ENCODE measurements at places on chromosomes 11 and 22.
A peak's percentile ranks its signal among the peaks of the same experiment; 100 is the strongest.

GRCh38 chr11:92915551-92915950 lies 53.9 kb upstream of the MTNR1B start:
- no peak for DNase-seq

- no peak for DNase-seq
These were observed 20.0 kb downstream of the MAML2 start for GRCh38 chr11:96322775-96323641.

- DNase-seq, result no peak
These were observed 14.5 kb upstream of the DGKZ start for GRCh38 chr11:46332568-46333393.

- no peak for DNase-seq
These were observed 6.7 kb downstream of the ASCC2 start for GRCh38 chr22:29831186-29831921.

DNA sequence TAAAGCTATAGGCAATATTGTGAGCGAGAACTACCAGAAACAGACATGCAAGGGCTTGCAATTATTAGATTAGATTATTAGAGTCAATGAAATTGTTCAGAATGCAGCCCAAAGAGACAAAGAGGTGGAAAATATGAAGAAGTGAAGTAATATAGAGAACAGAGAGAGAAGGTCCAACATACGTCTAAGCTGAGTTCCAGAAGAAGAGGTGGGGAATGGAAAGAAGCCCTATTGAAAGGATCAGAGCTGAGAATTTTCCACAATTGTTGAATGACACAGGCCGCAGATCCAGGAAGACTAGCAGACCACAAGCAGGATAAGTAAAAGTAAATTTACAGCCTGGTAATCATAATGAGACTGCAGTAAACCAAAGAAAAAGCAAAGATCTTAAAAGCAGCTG lies 93.2 kb downstream of the EXT2 start:
- no peak for DNase-seq

DNA sequence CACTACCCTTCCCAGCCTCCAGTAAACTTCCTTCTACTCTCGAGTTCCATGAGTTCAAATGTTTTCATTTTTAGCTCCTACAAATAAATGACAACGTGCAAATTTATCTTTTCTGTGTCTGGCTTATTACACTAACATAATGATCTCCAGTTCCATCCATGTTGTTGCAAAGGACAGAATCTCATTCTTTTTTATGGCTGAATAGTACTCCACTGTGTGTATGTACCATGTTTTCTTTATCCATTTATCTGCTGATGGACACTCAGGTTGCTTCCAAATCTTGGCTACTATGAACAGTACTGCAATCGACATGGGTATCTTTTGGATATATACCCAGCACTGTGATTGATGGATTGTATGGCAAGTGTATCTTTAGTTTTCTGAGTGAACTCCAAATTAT lies 34.5 kb downstream of the FCHSD2 start:
- no peak for DNase-seq

DNA sequence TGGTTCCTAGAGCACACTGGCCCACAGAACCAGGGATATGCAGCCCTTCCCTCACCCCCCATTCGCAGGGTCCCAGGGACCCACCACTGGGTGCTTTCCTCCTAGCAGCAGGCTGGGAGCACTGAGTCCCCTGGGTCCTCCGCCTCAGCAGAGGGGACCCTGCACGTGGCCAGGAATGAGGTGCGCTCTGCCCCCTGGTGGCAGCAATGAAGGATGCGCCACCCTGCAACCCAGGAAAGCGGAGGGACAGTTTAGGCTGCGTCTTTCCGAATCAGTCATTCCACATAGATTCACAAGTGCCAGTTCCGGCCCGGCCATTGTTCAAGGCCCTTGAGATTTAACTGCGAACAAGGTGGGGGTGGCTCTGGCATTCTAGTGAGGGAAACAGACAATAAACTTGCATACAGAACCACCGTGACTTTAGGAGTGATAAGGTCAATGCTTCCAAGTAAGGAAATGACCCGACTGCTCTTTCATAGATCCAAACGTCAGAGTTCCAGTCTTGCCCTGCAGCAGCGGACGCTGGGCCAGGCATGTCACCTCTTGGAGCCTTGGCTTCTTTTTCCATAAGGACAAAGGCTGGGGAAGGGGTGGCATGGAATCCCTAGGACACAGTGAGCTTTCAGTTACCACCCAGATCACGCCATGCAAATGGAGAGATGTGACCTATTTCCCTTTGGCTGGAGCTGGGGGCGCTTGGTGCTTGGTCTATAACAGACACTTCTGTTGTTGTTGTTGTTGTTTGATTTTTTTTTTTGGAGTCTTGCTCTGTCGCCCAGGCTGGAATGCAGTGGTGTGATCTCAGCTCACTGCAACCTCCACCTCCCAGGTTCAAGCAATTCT lies 7.7 kb downstream of the RIN1 start:
- DNase-seq, result peak; percentile 66

DNA sequence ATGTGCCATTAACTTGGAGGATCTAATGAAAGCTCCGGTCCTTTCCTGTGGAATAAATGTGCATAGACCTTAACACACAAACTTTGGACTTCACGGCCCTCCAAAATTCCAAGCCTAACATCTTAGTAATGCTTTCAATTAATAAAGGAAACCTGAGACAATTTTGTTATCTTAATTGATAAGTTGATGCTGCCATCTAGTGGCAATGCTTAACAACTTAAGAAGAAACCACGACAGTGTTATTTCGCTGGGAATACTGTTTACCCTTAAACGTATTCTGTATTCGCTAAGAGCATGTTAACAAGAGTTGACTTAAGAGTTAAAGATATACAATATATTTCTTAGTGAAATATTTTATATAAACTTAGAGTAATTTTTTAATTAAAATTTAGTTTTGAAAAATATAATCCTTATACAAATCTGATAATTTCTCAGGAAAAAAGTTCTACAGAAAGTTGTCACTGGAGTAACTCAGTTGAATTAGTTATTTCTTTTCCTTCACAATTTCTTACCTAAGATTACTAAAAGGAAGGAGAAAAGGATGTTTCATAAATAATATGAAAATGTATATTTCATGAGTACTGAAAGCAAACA lies 35.0 kb upstream of the OR9G4 start:
- no peak for DNase-seq

GRCh38 chr11:34149786-34150185 lies 44.4 kb downstream of the NAT10 start:
- no peak for DNase-seq

DNA sequence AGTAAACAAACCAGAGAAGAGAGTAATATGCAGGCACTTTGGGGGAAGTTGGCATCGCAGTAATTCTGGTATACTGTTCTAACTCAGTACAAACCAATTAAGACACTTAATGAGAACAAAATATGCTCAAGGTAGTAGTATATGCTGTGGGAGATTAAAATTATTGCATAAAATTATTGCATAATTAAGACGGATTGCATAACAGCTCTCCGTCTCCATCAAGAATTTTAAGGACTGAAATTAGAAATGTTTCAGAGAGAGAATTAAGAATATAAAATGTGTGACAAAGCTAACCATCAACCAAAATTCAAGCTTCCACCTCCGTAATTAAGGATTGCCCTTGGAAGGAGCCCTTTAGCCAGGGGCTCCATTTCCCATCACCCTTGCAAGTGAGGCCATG lies 428.5 kb downstream of the ETS1 start:
- no peak for DNase-seq

GRCh38 chr11:9617940-9618339 lies 44.5 kb downstream of the WEE1 start:
- DNase-seq, result no peak

DNA sequence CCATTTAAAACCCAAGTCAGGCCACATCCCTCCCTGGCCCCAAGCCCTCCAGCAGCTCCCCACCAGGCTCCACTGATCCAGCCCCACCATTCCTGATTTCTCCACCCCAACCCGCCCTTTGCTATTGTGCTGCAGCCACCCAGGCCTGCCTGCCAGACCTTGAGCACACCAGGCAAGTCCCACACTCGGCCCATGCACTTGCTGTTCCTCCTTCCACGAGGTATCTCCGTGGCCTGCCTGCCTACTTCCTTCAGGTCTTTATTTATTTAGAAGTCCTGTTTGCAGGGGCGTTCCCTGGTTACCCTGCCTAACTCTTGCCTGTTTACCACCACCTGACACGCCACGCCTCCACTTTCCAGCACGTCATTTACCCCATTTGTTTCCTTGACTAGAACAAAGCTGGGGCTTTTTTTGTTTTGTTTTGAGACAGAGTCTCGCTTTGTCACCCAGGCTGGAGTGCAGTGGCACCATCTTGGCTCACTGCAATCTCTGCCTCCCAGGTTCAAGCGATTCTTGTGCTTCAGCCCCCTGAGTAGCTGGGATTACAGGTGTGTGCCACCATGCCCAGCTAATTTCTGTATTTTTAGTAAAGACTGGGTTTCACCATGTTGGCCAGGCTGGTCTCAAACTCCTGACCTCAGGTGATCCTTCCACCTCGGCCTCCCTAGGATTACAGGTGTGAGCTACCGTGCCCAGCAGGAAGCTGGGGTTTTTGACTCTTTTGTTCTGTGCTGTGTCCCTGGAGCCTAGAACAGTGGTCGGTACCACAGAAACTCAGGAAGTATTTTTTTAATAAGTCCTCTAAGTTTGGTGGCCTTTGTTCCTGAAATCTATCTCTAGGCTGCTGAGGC lies 6.7 kb downstream of the CENPM start:
- DNase-seq, result peak; percentile 92

GRCh38 chr22:39414886-39415285 lies 15.3 kb downstream of the TAB1 start:
- no peak for DNase-seq

DNA sequence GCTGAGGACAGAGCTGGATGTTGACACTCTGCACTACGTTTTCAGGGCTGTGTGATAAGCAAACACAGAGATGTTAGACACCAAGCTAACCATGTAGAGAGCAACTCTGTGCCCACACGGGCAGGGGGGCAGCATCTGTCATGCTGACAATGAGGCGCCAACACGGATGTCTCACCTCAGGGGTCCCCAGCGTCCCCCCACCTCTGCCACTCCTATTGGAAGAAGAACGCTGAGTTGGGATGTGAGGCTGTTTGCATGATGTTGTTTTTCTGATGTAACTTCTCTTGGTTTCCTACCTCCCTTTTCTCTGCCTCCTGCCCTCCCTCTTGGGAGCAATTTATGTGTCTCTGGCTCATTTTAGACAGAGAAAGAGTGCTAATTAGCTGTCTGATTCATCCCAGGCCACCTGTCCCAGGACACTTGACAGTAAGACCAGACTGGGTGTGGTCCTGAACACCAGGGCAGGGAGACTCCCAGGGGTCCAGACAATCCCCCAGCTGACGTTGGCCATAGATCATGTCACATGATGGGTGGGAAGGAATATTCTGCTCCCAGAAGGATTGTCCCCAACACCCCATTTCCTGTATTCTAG lies 89.2 kb upstream of the NCAM1 start:
- DNase-seq, result no peak

DNA sequence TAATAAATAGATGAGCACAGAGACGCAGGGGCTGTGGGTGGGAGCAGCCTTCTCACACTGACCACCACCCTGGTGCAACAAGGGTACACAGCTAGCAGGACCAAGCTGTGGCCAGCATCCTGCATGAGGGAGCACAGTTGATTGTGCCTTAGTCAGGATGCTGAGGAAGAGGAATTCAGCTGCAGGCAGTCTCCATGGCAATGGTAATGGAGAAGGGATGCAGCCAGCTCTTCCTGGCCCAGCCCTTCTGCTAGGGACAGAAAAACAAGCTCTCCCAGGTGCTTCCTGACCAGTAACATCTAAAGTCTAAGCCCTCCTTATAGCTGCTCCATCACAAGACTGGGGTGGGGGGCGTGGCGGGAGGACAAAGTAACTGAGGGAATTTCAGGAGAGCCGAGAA lies 363.5 kb downstream of the BUD13 start:
- no peak for DNase-seq

GRCh38 chr11:118607401-118608359 lies at the start of gene PHLDB1:
Gene PHLDB1 (plus strand): TSS chr11:118607615. CDS start chr11:118613837, 6,222 bp downstream.
- no peak for DNase-seq

- no peak for DNase-seq
These were observed 96.4 kb upstream of the B3GAT1 start for GRCh38 chr11:134508219-134508990.

GRCh38 chr11:36684840-36685801 lies 87.1 kb upstream of the RAG2 start:
- no peak for DNase-seq

- DNase-seq, result no peak
These were observed 7.6 kb downstream of the APOBEC3G start for GRCh38 chr22:39084666-39085065.

DNA sequence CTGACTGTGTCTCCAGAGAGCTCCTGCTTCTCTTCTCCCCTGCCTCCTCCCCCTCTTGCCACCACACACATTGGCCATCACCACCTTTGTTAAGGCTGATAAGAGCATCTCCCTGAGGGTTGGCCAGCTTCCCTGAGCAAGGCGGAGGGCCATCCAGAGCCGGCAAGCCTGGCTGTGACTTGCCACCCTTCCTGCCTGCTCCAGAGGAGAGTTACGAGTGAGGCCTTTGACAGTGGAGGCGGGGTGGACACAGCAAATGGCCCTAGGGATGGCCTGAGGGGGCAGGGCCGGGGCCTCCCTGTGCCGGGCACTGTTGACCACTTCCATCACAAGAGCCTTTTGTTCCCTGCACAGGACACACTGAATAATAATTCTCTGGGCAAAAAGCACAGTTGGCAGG lies 5.4 kb downstream of the FREY1 start:
- DNase-seq, result no peak

GRCh38 chr11:58498464-58498863 lies 9.4 kb downstream of the OR5B21 start:
- DNase-seq, result no peak

DNA sequence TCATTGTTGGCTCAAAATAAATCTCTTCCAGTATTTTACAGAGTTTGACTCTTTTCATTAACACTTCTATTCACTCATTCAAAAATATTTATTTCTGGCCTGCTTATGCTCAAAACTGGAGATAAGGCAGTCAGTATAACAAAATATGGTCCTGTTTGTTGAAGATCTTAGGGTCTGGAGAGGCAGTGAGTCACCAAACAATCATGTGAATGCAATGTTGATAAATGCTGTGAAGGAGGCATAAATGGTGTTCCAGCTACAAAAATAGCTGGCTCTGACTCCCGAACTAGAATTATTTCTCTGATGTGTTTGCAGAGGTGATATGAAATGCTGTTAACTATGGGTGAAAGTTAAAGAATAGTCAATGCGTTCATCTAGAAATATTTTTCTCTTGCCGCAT lies 390.6 kb downstream of the AASDHPPT start:
- no peak for DNase-seq

DNA sequence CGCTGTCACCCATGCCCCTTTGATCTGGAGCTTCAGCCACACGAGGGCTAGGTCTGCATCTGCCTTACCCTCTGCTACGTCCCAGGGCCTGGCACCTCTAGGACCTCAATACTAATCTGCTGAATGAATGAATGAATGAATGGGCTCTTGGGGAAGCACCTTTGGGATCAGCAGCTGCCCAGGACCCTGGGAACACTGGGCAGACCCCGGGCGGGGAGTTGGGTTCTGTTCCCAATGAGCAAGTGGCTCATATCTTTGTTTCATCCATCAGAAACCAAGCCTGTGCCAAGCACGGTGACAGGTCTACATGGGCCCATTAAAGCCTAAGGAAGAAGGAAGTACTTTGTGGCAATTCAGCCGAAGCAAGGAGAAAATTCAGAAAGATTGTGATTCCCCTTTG lies 41.5 kb upstream of the SHISAL1 start:
- no peak for DNase-seq

Data from stimulated activated CD4-positive, alpha-beta T cell treated with anti-CD3 and anti-CD28 coated beads, Interleukin-1b, Interleukin-23, amount 100 ng/mL, for 1 hour (primary cell).